Islet precursor cell (in vitro differentiated cells): ENCODE measurements at places on chromosomes 7 and 10.

- DNase-seq = no peak
These were observed 7.7 kb downstream of the EIF4H start for GRCh38 chr7:74181821-74182220.

- DNase-seq = peak; percentile 89
These were observed 238.5 kb downstream of the ZMYND11 start for GRCh38 chr10:373526-374309.

- no peak for DNase-seq
These were observed 60.1 kb downstream of the TACC2 start for GRCh38 chr10:122049076-122049475.

- DNase-seq = no peak
These were observed 80.1 kb downstream of the EMX2 start for GRCh38 chr10:117622471-117623184.

- no peak for DNase-seq
These were observed 247 bp downstream of the PARD3 start for GRCh38 chr10:34814913-34815184.

DNA sequence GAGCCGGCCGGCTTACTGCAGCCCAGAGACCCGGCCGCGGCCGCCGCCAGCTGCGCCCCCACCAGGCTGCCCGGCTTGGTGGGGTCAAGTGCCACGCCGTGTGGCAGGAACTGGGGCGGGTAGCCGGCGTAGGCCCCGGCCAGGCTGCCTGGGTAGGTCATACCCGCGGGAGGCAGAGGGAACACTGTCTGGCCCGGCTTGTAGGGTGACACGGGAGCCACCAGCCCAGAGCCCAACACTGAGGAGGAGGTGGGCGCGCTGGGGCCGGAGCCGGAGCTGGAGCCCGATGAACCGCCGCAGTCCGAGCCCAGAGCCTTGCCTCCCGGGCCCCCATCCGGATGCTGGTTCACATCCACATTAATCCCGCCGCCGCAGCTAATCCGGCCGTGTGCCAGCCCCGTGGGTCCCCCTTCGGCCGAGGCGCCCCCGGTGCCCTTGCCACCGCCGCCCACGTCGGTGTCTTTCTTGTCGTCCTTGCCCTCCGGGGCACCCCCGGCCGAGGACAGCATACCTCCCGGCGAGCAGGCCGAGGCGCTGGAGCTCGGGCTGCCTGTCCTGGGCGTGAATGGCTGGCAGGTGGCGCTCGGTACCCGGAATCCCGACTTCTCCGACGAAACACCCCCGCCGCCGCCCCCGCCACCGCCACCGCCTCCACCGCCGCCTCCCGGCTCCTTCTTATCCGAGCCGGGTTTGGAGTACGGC lies 2.0 kb downstream of the ZNF503 start:
- DNase-seq = peak; percentile 91

GRCh38 chr10:31353574-31353973 lies 34.6 kb downstream of the ZEB1 start:
- DNase-seq = no peak

DNA sequence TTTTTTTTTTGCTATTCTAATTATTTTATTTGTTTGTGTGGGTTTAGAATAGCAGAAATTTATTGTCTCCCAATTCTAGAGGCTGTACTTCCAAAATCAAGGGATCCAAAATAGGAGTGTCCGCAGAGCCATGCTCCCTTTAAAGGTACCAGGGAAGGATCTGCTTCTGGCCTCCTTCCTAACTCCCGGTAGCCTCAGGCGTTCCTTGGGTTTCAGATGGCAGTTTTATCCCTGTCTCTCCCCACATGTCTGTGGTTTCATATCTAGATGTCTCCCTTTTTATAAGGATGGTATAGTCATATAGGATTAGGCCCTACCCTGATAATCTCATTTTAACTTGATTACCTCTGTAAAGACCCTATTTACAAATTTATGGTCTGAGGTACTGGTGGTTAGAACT lies 48.4 kb downstream of the BMPR1A start:
- DNase-seq = no peak

DNA sequence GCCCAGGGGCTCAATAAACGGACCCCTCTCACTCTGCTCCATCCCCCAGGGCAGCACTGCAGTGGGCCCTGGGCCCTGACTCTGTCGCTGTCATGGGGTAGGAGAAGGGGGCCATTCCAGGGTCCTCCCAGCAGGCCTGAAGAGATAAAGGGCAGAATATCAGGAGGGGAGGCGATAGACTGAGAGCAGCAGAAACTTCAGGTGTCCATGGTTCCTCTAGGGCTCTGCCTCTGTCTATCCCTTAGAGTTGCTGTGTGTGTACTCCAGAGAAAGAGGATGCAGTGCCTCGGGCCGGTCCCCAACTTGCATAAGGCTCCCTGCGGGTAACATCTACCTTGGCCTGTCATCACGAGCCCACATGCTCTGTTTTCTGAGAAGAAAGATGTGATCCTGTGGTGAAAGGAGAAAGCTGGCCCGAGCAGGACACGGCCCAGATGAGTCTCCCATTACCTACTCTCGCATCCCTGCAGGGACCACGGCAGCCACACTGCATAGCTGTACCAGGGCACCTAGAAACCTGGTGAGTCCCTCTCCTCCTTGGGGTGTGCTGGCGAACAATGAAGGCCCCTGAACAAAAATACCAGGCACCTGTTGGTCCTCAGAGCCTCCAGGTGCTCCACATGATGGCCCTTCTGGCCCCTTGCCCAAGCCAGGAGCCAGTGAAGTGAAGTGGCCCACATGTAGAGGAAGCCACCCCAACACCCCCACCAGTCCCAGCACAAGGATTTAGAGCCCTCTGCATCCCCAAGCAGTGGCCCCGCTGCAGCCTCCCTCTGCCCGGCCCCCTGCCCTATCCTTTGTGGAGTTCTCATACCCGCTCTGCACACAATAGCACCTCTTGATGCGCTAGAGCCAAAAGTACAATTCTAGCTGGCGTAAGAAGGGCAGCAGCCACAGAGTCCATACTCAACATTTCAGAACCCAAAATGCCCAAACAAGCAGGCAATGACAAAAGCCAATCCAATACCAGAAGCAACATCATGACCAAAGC lies 106.8 kb downstream of the ARHGAP22 start:
- DNase-seq = peak; percentile 43
